ENCODE measurements at places on chromosomes 5 and 9.
A peak's percentile ranks its signal among the peaks of the same experiment; 100 is the strongest.

GRCh38 chr5:137633896-137634295 lies 102.0 kb downstream of the KLHL3 start:
- DNase-seq, result no peak

- no peak for DNase-seq
These were observed 1.5 kb downstream of the ZBTB43 start for GRCh38 chr9:126806336-126806735.

GRCh38 chr9:112316258-112316943 lies 17.0 kb downstream of the PTBP3 start:
- no peak for DNase-seq

DNA sequence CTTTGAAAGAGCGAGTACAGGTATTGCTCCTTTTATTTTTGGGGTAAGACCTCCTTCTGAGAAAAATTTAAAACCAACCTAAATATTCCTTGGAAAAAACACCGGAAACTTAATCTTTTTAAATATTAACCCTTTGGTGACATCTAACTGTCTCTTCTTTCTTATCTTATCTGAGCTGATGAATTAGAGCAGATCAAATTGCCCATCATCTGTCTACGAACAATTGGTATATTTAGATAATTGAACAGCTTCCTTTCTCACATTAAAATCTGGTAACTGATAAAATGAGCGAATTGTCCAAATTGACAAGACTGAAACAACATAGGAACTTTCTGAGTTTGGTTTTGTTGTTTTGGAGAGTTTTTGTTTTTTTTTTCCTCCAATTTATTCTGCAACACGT lies 2.0 kb downstream of the ISL1 start:
- DNase-seq, result peak; percentile 32

DNA sequence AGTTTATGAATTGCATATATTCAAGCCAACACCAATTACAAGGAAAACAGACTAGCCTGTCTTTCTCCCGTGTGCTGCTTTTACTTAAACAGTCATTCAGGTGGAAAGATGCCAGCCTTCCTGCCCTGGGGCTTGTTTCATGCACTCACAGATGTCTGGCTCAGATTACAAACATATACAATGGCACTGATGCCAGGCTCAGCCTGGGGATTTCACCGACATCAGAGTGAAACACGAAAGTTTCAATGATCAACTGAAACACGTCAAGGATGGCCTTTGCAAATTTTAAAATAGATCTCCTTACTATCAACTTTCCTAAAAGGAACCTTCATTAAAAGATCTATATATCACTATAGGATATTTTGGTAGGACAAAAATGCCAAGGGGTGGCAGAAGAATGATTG lies 1576.5 kb downstream of the EFNA5 start:
- peak; percentile 91 for DNase-seq

DNA sequence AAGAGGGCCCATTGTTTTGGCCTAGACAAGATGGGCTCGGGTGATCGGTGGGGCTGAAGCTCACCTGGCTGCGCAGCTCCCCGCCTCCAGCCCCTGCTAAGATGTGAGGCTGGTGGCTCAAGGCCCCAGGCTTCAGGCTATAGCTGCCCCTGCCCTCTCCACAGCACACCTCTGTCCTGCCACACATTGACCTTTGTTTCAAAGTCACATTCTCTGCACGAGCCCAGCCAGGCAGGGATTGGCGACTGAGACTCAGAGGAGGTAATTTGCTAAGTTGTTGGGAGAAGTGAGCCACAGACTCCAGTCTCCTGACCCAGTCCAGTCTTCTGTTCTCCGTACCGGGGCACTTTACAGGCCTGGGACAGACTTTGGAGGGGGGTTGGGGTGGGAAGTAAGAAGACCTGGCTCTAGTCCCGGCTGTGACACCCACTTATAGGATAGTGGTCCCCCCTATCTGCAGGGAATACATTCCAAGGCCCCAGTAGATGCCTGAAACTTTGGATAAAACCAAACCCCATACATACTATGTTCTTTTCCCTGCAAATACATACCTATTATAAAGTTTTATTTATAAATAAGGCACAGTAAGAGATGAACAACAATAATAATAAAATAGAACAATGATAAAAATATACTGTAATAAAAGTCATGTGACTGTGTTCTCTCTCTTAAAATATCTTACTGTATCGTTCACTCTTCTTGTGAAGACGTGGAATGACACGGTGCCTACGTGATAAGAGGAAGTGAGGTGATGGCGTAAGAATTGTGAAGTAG lies 13.3 kb downstream of the PDGFRB start:
- no peak for DNase-seq

- no peak for DNase-seq
These were observed 150.6 kb upstream of the EDIL3 start for GRCh38 chr5:84535281-84535680.

DNA sequence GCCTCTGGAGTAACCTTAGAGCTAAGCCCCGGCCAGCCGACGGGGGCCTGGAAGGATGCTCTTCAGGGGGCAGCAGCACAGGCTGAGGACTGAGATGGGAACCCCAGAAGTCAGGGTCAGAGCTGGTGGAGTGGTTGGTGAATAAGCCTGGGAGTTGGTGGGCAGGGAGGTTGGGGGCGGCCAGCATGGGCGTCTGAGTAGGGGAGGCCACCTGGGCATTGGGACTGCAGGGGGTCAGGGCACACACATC lies 14.4 kb downstream of the NINJ1 start:
- no peak for DNase-seq

- DNase-seq, result no peak
These were observed 104.7 kb upstream of the SLC12A2 start for GRCh38 chr5:127978738-127979300.

DNA sequence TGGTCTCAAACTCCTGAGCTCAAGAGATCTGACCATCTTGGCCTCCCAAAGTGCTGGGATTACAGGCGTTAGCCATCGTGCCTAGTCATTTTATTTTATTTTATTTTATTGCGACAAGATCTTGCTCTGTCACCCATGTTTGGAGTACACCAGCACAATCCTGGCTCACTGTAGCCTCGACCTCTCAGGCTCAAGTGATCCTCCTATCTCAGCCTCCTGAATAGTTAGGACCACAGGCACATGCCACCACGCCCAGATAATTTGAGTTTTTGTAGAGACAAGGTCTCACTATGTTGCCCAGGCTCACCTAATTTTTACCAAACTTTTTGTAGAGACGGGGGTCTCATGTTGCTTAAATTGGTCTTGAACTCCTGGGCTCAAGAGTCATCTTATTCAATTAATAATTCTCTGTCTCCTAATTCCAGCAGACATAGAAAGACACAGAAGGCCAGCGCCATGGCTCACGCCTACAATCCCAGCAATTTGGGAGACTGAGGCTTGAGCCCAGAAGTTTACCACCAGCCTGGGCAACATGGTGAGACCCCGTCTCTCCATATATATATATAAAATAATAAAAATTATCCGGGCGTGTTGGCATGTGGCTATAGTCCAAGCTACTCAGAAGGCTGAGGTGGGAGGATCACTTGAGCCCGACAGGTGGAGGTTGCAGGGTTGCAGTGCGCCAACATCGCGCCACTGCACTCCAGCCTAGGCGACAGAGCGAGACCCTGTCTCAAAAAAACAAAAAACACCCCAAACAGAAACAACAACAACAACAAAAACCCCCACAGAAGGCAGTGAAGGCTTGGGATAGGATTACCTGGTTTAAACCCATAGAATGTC lies 1.0 kb upstream of the UBAP1 start:
- DNase-seq, result no peak

DNA sequence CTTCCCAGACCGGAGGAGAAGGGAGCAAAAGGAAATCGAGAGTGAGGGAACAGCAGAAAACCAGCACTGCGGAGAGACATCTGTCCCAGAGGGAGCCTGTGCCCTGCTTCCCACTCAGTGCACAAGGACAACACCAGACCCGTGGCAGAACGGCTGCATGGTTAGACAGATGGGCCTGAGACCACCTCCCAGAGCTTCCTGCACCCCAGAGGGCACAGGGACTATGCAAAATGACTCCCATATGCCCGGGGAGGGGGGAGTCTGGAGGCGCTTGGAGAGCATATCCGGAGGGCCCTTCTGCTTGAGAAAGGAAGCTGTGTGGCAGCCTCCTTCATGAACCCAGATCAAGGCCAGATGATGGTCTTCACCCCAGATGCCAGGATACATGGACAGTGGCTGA lies 26.6 kb downstream of the TLX3 start:
- DNase-seq, result no peak

DNA sequence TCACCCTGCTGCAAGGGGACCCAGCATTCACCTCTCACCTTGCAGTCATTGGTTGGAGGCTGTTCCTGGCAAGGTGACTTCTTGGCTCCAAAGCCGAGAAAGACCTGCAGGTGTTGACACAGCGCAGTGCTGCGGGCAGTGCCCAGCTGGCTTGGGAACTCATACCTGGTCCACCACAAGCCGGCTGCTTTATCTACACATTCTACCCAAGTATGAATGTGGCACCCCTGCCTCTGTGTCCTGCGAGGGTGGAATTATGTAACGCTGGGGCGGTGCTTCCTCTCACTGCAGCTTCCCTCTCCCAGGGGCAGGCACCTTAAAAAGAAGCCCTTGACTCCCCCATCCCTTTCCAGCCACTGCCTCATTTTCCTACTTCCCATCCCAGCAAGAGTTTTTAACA lies 2.5 kb upstream of the ZMYND19 start:
- DNase-seq, result no peak

GRCh38 chr9:28166179-28166578 lies 592.9 kb upstream of the C9orf72 start:
- DNase-seq, result no peak

GRCh38 chr5:10400411-10400810 lies 41.3 kb upstream of the ROPN1L start:
- no peak for DNase-seq

- DNase-seq, result no peak
These were observed 560.0 kb downstream of the BRINP1 start for GRCh38 chr9:118809160-118809625.
